ENCODE measurements at places on chromosomes 12 and 14. TPM values are rescaled to one million over a fixed set of nuclear protein-coding genes. Genes with fewer than 3 reads are reported as not detected.

DNA sequence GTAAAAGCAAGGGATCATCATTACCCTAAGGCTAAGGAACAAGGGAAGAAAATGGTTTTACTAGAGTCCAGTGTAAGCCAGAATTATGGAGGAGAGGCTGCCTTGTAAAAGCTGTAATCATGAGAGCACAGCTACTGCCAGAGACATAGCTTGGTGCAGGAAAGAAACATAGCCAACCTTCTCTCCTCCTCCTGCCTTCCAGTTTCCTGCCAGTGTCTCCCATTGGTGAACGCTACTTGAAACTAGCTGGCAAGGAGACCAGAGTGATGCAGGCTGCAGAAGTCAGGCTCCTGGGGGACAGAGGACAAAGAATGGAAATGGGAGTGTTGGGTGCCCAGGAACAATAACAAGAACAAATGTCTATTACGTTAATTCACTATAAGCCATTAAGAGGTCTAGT lies 158.5 kb downstream of the NELL2 start:
- DNase-seq: no peak

DNA sequence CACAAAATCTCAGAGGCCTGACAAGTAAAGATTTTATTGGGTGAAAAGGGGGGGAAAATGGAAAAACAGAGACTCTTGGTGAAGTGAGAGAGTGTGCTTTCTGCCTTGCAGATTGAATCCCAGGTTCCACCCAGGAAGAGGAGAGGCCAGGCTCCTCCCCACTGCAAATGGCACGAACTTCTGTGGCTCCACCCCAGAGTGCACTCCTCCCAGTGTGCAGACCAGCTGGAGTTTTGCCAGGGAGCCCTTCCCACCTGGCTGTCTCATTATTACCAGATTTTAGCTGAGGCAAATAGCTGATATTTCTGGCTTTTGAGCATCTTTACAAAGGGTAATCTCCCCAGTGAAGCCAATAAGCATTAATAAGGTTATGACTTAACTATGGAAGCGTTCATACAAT lies 51.9 kb downstream of the TESPA1 start:
- no peak for DNase-seq

GRCh38 chr12:115370650-115371049 lies 686.7 kb upstream of the TBX3 start:
- DNase-seq: no peak

- no peak for DNase-seq
These were observed 200.5 kb upstream of the GRIP1 start for GRCh38 chr12:66879409-66879808.

DNA sequence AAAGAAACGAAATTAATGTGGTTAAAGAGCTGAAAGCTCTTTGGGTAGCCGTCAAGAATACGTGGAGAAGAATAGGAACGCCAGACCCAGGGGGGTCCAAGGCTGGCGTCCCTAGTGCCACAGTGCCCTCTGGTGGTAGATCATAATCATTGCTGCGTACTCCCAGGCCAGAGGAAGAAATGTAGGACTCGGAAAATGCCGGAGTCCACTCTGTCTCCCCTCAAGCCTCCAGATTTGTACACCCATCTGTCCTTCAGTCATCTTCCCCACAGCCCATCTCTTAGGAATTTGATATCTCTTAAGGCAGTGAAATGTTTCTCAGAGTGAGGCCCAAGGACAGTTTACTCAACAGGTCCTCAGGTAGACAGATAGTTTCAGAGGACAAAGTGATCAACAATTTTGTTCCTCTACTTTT lies 25.4 kb upstream of the PLEKHG6 start:
- DNase-seq: peak; percentile 62

DNA sequence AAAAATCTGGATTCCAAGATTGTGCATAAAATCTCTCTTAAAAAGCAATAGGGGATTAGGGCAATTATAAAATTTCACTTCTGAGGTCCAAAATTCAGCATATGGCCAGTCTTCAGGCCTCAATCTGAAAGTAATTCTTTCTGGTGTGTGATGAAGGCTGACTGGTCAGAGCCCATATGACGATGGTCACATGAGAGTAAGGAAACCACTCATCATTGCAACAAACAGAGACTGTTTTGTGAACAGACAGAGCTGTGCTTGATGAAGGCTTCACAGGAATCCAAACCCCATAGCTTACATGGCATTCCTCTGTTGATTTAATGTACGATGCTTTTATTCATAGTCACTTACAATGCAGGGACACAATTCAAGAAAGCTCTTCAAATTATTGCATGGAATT lies 238.1 kb downstream of the APAF1 start:
- DNase-seq: no peak

- DNase-seq: peak; percentile 50
These were observed at the start of gene BHLHE41 for GRCh38 chr12:26124446-26125399. BHLHE41 (minus strand) TSS chr12:26125037; CDS start chr12:26124779, 258 bp downstream.

- DNase-seq: no peak
These were observed 19.5 kb downstream of the KCNA5 start for GRCh38 chr12:5063149-5063548.

DNA sequence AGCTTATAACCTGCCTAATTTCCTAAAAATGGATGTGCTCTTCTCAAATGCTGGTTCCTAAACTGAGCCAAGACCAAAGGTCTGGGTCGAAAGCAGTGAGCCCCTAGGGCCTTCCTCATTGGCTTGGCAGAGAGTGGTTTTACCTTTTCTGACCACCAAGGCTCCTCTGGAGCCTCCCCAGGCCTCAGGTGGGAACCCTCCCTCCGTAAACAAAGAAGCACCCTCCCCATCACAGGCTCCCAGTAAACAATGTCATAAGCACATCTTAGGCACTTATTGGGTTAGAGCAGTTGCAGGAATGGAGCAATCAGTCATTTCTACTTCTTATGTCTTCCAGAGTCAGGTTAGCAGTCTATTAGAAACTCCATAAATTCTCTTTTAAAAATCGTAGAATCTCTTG lies 6.0 kb downstream of the CHPT1 start:
- DNase-seq: no peak

- DNase-seq: no peak
These were observed 1.5 kb downstream of the IRF2BPL start for GRCh38 chr14:77026930-77027537.

DNA sequence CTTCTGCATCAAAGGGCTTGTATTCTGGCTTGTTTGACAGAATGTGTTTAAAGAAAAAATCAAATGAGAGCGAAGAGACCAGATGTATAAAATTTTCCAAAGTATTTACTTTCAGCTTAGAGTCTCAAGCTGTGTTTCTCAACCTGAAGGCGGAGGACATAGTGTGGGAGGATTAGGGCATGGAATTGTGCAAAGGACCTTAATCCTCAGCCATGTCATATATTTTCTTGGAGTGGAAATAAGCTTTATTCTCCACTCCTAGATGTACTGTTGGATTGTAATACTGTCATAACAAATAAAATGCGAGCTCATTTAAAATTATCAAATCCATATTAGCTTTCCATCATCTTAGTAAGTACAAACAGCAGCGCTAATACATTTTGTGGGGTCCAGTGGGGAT lies 154.0 kb downstream of the PAH start:
- DNase-seq: peak; percentile 40

DNA sequence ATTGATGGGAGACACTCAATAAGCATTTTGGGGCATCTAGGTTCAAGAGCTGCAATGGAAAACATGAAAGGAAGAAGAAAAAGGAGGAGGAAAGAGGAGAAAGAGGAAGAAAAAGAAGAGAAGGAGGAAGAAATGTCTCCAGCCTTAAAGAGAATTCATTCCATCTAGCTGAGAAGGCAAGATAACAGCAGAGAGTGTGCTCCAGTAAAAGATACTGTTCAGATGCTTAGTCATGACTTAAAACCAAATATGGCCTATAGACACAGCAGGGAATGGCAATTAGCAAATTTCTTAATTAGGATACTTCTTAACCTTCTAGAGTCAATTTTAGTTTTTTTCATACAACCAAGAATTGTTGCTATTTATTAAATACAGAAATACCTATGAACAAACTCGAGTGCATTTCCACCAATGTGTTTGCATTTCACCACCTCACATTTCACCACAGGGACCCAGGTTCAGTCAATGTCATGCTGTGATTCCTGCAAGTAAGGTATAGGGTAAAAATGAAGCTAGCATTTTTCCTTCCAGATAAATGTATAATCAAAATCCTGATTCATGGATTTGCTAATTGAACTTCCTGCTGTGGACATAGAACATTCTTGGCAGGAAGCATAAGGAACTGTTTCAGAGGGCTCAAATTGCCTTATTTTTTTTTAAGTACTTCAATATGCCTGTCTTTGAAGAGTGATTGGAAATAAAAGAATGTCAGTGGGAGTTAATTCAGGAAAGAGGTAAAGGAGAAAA lies 177.8 kb downstream of the RPS29 start:
- DNase-seq: no peak

- no peak for DNase-seq
These were observed 2.2 kb upstream of the LMO3 start for GRCh38 chr12:16607906-16608775.

- DNase-seq: no peak
These were observed 1077.2 kb downstream of the VRK1 start for GRCh38 chr14:97874394-97874793.

- no peak for DNase-seq
These were observed 362.6 kb downstream of the TMEM121 start for GRCh38 chr14:105888784-105889665.

DNA sequence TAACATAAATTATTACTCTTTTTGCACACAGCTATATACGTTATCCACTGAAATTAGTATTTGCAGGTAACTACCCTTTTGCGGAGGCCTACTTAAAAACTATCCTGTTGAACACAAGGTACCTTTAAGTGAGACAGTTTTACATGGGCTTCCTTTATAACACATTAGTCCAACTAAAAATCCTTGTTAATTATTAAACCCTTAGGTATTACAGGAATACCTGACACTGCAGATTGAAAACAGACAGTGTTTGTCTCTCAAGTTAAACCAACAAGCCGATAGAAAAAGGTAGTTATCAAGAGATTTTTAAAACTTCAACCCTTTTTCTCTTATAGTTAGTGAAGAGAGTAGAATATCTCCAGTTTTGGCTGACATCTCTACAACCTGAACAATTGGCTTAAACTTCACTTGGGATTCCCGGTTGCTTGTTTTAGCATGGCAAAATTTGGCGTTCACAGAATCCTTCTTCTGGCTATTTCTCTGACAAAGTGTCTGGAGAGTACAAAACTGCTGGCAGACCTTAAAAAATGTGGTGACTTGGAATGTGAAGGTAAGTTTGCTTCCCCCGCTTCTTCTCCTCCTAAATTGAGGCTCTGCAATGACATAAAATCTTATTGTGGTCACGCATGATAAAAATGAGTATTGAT lies at the start of gene MIA2:
TSS of gene MIA2 (plus strand) at position 236 of the 647 bp plus-strand sequence. CDS start at position 436, 200 bp downstream.
- DNase-seq: no peak

DNA sequence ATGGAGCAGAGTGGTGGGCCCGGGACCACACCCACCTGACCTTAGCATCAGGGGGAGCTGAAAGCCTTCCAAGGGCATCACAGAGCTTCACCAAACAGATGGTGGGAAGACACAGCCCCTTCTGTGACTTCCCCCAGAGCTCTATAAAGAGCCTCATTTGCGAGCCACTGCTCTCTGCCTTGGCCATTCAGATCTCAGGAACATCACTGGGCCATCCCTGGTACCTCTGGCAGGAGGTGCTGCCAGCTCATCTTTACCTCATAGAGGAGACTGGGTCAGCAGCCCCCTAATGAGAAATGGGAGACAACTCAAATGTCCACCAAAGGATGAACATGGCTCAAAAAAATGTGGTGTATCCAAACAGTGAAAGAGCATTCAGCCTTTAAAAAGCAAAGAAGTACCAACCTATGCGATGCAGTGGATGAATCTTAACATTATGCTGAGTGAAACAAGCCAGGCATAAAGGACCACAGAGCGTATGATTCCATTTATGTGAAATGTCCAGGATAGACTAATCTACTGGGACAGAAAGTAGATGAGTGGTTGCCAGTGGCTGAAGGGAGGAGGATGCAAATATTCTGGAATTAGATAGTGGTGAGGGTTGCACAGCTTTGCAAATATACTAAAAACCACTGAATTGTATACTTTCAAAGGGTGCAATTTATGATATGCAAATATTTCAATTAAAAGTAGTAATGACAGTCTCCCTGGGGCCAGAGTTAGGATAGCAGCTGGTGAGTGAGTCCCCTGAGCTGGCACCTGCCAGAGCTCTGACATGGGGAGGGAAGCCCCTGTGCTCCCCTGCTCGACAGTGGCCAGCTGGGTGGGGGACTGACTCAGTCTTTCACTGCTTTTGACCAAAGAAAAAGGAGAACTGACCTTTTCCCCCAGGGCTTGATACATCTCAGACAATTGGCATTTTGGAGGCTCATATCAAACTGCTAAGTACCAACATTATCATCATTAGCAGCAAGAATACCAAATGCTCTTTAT lies 116.6 kb downstream of the GCH1 start:
- DNase-seq: no peak

DNA sequence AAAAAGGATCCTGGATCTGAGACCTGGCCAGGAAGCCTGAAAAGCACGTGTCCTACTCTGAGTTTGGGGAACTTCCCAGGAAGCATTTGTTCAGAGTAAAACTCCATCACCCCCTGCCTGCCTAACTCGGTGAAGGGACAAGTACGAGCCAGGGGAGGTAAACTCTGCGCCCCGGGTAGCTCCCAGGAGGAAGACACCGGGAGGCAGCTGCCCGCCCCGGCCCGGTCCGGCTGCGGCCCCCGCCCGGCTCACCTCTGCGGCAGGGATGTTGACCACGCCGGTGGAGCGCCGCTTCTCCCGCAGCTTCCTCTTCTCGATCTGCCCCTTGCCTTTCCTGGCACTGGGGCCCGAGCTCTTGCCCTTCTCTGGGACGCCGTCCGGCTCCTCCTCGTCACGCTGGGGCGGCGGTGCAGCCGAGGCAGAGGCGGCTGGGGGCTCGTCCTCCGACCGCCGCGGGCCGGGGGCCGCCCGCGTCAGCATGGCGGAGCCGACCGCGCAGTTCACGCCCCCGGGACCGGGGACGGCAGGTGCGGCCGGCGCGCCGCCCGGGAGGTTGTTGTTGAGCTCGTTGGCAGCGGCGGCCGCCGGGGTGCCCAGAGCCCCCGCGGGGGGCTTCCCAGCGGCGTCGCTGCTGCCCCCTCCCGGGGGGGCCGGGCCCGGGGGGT lies 1.2 kb downstream of the PAWR start:
- DNase-seq: no peak

- no peak for DNase-seq
These were observed 1.5 kb upstream of the AGAP2 start for GRCh38 chr12:57739914-57740538.

DNA sequence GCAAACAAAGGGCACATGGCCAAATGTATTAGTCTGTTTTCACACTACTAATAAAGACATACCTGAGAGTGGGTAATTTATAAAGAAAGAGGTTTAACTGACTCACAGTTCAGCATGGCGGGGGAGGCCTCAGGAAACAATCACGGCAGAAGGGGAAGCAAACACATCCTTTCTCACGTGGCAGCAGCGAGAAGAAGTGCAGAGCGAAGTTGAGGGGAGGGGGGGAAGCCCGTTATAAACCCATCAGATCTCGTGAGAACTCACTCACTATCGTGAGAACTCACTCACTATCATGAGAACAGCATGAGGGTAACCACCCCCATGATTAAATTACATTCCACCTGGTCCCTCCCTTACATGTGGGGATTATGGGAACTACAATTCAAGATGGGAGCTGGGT lies 66.1 kb downstream of the ST8SIA1 start:
- DNase-seq: no peak

Gene RPGRIP1
- total RNA-seq: 0.10 TPM

Gene KITLG
- total RNA-seq: 34.1 TPM

Gene PLEKHG7
- not detected for total RNA-seq

Gene SOX5
- total RNA-seq: 16.4 TPM

Gene CLEC9A
- total RNA-seq: 0.99 TPM

Gene CCDC184
- 0.30 TPM for total RNA-seq

Gene FGF23
- total RNA-seq: not detected

Gene STAB2
- total RNA-seq: 6.3 TPM

Gene KRT4
- 0.99 TPM for total RNA-seq

Gene ZBTB25
- 8.8 TPM for total RNA-seq

Gene KCNC2
- 0.20 TPM for total RNA-seq

Gene SLC8A3
- total RNA-seq: 3.5 TPM

Gene TMTC2
- 37.3 TPM for total RNA-seq

Gene MMP17
- total RNA-seq: 8.5 TPM
